ENCODE measurements at places on chromosomes 11 and 22.

- DNase-seq = no peak
These were observed 88.1 kb downstream of the SBF2 start for GRCh38 chr11:10205928-10206327.

DNA sequence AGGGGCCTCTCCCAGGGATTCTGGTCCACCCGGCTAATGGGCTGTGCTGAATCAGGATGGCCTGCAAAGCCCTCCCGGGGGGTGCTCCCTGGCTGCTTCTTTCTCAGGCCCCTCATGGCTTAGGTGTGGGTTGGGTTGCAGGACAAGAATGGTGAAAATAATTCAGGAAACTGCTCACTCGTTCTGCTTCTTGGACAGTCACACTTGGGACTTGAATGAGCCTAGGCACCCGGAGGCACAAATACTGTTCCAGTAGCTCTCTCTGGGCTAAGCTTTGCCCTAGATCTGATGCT, 83.2 kb downstream of the TRIM29 start:
- DNase-seq = no peak

DNA sequence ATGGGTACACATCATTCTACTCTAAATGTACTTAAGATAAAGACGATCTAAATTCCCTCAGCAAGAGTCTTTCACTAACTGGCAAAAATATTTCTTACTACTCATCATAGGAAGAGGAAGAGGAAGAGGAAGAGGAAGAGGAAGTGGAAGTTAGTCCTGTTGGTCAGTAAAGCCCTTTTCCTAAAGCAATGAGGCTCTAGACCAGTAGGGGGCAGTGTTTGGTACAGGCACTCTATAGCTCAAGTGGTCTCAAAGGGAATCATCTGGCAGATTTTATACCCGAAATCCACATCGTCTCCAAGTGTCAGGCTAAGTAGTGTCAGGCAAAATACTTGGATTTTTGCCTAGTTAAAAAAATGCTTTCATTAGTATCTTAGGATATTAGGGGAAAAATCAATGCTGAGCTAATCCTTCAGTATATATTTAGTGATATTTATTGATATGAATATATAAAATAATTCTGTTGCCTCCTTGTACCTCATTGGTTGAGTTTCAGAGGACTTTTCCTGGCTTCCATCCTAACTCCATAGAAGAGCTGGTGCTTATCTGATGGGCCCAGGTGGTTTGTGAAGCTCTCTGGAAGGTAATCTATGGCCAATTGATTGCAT, 7.7 kb downstream of the BLID start:
- peak; percentile 79 for DNase-seq

GRCh38 chr11:121451178-121451985, 732 bp upstream of the SORL1 start:
- no peak for DNase-seq

- no peak for DNase-seq
These were observed 63.5 kb downstream of the CRYBB2 start for GRCh38 chr22:25282671-25283561.
